Stimulated activated naive CD4-positive, alpha-beta T cell (primary cell): ENCODE measurements at places on chromosomes 4 and X.

GRCh38 chr4:110483516-110483915 is 7.6 kb downstream of the ENPEP start:
- no peak for DNase-seq

GRCh38 chr4:41815473-41815872 is 66.9 kb upstream of the PHOX2B start:
- no peak for DNase-seq

DNA sequence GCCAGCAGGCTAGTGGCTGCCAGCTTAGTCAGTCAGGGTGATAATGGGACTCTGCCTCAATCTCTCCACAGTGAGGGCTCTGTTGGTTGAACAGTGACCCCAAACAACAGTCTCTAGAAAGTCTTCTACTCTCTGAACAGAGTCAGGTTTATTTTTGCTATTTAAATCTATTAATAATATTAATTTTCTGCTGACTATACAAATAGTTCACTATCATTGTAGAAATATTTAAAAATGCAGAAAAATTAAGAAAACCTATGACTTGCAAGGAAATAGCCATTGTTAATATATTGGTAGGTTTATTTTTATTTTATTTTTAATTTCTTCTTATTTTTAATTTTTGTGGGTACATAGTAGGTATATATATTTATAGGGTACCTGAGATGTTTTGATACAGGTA is 67.9 kb upstream of the AADAT start:
- DNase-seq = no peak

DNA sequence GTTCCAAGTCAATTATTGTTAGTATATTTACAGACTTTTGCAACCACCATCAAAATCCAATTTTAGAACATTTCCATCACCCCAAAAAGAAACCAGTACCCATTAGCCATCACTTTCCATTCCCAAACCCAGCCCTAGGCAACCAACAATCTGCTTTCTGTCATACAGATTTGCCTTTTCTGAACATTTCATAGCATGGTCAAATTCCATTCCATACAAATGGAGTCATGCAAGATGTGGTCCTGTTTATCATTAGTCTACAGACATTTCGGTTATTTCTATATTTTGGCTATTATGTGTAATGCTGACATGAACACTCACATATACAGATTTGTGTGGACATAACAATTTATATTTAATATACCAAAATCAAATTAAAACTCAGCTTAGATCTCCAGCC is 508.7 kb downstream of the ZNF674 start:
- no peak for DNase-seq

- DNase-seq = no peak
Measured at GRCh38 chr4:6834867-6835266, 52.3 kb downstream of the KIAA0232 start.

DNA sequence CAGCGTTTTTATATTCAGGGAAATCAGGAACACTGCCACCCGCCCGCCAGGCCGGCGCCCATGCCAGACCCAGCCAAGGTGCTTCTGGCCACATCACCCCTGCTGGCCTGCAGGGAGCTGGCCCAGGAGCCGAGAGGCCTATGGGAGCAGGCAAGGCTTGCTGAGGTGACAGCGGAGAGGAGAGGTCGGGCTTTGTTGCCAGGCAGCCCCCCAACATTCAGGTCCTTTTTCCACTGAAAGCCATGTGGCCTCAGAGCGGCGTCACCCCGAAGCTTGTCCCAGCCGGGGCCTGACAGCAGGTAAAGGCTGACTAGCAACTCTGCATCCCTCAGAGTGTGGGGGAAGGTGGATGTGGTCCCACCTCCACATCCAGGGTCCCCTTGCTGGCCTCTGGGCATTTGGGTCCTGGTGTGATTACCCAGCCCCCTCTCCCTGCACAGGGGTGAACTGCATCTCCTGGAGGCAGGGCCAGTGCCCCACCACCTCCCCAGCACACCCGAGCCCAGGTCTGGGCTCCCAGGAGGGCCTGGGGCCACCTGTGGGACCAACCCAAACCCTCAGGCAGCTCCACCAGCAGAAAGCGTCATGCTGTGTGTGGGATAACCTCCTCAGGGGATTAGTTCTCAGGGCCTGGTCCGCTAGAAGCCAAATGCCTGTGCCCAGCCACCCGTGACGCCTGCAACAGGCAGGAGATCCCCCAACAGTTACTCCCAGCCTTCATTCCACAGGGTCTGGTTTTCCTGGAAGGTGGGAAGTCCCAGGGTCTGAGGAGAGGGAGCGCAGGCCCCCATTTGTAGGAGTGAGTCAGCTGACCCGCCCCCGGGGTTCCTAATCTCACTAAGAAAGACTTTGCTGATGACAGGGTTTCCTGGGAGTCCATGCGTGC is at the start of gene PDE6B:
PDE6B (plus strand) TSS at position 869 of the 886 bp plus-strand sequence. CDS start 54 bp downstream, outside the sequence.
- DNase-seq = no peak

DNA sequence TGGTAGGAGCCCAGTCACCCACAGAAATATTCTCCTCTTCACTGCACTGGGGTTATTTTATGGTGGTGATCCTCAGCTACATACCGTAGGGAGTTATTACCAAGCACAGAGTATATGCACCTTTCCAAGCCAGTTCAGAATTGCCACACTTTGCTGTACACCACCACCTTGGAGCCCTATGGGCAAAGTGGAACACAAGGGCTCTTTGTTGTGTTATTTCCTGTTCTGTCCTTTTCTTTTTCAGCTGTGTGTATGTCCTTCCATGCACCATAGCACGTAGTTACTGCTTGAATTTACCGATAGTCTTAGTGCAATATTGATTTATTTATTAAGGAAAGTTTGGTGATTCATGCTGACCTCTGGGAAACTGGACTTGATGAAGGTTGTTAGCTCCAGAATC is 8.3 kb downstream of the RNF128 start:
- DNase-seq = no peak

DNA sequence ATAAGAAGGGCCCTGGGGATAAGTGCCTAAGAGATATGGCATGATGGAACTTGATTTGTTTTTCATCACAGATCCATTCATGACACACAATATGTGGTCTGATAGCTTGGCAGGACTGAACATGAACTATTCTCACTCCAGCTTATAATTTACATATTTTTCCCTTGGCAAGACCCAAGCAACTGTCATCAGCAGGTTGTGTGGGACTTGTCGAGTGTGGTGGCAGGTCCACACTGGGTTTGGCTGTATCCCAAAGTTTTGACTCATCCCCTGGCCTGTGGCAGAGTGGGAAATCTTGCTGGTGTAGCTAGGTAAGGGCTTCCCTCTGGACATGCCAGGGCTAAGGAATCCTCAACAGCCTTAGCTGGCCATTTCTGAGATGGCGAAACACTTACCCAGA is 81.0 kb upstream of the STIM2 start:
- no peak for DNase-seq

GRCh38 chrX:69029771-69030170 is 135.5 kb downstream of the PJA1 start:
- DNase-seq = no peak

DNA sequence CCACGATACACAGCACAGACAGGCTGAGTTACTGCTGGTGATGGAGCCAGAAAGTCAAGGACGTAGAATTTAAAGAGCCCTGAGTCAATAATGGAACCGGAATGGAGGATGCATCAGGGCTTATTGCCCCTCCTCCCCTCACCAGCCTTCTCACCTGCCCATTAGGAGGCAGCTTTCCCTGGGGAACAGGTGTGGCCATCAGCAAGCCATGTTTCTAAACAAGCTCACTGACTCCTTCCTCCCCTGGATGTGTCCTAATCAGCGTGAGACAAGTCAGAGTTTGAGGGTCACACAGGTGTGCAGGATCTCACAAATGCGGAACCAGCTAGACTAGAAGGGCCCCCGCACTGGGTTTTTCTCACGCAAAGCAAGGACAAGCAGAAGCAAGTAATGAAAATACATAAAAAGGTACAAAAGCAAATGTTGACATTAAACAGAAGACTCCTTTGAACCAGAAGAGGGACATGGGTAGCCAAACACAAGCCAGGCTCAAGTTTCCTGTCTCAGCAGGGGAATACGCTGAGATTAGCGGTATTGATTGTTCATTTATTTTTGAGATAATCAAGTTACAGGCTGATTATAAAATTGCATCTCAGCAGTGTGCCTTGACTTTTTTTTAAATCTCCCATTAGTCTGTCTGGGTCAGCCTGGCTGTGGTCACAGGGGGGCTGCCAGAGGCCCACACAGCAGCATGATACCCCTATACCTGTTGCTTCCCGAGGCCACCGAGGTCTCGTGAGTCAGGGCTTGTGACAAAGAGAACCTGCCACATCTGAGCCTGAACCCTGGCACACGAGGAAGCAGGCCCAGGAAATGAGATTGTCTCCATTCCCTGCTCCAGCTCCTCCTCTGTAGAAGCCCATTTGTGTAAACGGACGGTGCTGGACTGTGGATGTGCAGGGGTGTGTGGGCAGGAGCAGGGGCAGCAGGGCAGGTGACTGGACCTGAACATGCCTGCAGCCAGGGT is 37.4 kb downstream of the CCKAR start:
- no peak for DNase-seq

- DNase-seq = no peak
Measured at GRCh38 chrX:70168238-70169188, 8.8 kb upstream of the DGAT2L6 start.

DNA sequence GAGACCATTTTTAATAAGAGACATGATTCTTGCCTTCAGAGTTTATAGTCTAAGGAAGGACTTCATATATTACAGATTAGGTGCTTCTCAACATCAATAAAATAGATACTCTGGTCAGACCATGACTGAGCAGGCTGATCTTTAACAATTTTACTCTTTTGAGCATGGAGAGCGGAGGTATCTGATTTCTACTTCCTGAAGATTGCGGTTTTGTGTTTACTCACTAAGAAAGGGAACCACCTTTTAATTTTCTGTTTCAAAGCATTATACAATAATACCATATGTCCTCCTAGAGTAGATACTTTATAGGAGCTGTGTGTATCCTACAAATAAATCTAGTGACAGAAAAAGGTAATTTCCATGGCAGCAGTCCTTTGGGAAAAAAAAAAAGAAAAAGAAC is 12.5 kb downstream of the MORC4 start:
- no peak for DNase-seq

DNA sequence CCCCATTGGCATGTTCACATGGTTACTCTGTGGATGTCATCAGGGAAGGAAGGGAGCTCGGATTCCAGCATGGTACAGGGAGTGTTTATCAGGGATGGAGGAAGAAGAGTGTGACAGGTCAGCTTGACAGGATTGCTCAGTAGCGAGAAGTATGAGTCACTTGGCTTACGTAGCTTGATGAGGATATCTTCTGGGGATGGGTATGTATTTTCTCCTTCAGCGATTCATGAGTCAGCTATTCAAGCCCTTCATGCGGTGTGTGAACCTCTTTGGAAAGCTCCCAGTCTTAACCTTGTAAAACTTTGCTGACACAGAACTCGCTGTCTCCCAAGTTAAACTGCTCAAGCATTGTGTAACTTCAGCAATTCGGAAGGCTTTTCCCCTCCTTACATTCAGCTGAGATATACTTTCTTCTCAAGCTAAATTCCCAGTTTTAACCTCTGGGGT is 275.4 kb downstream of the ARHGAP10 start:
- DNase-seq = no peak

DNA sequence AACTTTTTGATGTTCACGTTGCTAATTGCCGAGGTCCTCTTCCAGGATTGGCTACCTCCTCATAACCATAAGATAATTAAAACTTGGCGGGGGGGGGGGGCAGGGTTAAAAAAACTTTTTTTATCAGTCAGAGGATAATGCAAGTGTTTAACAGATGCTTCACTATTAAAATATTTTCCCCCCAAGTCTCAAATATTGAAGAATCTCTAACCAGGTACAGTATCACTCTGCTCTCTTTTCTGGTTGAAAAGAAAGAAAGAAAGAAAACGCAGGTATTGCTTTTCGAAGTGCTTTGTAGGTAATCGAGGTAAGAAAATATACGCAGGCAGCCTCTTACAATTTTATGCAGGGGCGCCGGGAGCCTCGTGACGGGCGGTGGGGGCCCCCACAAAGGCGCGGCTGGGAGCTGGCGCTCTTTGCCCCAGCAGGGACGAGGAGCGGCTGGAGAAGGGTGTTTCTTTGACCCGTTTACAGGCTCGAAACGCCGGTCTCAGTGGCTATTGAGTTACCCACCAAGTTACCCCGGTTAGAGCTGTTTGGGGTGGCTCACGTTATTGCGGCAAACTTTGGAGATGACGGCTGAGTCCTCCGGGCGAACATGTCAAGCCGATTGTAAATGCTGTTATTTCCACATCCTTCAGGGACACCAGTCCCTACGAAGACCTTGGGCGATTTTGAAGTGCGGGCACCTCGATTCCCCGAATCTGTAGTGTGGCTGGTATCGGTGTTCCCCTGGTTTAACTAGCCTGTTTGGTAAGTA is 477 bp upstream of the HAND2 start:
- no peak for DNase-seq

GRCh38 chr4:140057701-140058100 is 96.3 kb downstream of the MAML3 start:
- no peak for DNase-seq

DNA sequence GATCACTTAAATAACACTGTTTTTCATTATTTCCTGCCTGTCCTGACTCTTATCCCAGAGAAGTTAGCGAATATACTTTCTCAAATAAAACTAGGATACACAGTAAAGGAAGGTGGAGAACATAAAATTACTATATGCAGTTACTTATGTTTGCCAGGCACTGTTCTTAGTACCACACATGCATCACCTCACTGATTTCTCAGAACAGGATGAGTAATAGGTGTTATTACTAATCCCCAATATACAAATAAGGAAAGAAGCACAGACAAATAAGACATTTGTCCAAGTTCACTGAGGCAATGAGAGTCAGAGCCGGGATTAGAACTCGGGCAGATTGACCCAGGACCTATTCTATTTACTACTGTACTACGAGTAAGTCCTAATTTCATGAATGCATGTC is 91.7 kb downstream of the CORIN start:
- no peak for DNase-seq

GRCh38 chr4:188113156-188113555 is 3.8 kb upstream of the TRIML2 start:
- no peak for DNase-seq

DNA sequence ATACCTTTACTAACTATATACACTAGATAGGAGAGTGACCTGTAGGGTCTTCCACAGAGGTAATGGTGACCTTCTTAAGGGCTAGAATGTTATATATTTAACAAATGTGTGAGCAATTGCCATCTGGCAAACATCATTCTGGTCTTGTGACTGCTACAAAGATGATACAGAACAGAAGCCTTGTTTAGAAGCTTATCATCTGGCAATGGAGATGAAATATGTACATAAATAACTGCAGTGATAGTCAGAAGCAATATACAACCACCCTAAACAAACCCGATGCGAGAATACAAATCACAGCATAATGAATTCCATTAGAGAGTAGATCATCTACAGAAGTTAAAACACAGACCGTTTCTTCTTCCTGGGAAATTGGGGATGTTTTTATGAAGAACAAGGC is 952.7 kb upstream of the SLIT2 start:
- DNase-seq = no peak

- no peak for DNase-seq
Measured at GRCh38 chrX:27680726-27681125, 90.6 kb downstream of the DCAF8L2 start.

- DNase-seq = no peak
Measured at GRCh38 chr4:7034262-7035081, 8.7 kb upstream of the TADA2B start.
